ENCODE measurements at places on chromosomes 7 and 10.

DNA sequence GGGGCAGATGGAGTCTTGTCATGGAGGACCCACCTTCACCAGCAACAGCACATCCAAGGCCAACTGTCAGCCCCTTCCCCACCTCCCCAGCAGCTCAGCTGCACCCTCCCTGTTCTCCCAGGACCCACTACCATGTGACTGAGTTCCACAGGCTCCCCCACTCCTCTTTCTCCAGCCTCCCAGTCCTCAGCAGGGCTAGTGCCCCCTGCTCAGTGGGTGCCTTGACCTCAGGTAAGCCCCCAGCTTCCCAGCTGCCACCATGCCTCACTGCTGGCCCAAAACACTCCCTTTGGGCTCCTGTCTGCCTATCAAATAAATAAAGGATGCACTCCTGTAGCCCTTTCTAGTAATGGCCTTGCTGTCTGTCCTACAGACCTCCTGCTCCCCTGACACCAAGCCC, 174.4 kb downstream of the SLIT1 start:
- no peak for DNase-seq

- DNase-seq: no peak
These were observed 34.9 kb upstream of the FOXL3 start for GRCh38 chr7:255038-255435.

GRCh38 chr10:129868449-129869035, 95.5 kb downstream of the EBF3 start:
- DNase-seq: no peak

GRCh38 chr7:144523621-144524020, 120.1 kb upstream of the NOBOX start:
- no peak for DNase-seq

- no peak for DNase-seq
These were observed 36.4 kb upstream of the ELN start for GRCh38 chr7:73991522-73992100.

Measured in D721Med (cell line).